ENCODE measurements at places on chromosomes 5 and 9.

DNA sequence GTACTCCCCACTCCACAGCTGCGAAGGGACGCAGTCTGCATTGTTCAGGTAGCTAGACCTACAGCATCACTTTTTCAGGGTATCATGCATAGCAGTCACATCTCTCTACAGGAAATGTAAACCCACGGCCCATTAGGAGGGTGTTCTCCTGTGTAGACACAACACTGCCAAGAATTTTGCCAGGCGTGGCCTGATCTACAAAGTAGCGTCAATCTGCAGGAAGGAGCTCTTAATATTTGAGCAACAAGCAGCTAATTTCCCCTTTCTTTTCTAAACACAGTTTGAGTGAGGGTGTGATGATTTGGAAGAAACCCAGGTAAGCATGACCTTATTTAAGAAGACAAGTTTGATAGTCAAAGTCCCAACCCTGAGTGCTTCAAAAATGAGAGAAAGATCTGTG is 419.0 kb downstream of the GADD45G start:
- no peak for DNase-seq

- no peak for DNase-seq
These were observed 177.3 kb downstream of the ALDH1A1 start for GRCh38 chr9:72775570-72775969.

DNA sequence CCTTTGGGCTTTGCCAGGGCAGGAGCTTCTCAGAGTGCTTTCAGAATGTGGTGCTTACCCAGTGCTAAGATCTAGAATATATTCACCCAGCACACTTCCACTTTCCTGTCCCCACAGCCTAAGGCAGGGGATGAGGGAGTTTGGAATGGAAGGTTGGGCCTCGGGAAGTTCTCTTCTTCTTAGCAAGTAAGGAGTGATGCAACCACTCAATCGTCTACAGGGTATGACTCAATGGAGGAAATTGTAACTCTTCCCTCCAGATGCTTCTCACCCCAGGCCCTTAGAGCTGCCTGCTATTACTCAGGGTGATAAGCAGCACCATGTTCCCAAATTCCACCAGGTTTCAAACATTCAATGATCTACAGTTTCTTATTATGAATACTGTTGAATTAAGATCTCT is 30.8 kb upstream of the AGGF1 start:
- no peak for DNase-seq

GRCh38 chr5:125315306-125315705 is 568.9 kb upstream of the ZNF608 start:
- no peak for DNase-seq

DNA sequence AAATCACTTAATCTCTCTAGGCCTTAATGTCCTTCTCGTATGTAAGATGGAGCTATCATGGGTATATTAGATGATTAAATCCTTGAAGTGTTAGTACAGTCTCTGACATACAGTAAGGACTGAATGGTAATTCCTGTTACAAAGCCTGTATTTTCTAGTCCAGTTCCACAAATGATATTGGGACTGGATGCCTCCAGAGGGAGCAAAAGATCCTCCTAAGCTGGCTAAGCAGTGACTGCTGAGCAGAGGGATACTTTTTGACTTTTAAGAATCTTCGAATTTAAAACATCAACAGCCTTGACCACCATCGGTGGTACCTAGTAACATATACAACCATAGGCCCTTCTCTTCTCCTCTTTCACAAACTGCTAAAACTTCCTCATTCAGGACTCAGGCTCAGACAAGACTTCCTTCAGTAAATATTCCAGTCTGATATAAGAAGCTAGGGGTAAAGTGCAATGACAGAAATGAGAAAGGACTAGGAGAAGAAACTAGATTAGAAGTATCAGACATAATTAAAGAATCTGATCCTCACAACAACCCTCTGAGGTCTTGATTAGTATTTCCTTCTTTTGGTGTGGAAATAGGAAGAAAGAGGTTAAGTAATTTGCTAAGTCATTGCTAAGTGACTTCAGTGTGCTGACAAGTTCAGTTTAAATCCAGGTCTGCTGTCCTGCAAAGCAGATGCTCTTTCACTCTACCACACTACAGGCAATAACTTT is 13.9 kb downstream of the PTAR1 start:
- DNase-seq = no peak

DNA sequence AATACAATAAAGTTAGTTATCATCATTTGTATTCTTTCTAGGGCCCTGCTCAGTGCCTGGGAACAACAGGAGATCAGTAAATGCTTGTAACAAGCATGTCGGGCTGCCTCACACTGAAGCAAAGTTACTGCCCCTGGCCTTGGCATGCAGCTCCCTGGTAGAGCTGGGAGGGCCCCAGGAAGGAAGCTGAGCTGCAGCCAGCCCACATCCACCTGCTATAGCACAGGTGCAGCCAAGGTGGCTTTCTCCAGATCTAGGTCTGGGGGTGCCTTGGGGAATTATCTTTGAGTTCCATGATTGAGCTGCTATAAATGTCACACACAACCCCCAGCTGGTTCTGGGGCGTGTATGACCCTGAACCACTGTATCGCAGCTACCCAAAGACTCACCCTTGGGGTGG is 293.4 kb upstream of the MSX2 start:
- DNase-seq = no peak
